ENCODE measurements at places on chromosomes 16 and 17.

DNA sequence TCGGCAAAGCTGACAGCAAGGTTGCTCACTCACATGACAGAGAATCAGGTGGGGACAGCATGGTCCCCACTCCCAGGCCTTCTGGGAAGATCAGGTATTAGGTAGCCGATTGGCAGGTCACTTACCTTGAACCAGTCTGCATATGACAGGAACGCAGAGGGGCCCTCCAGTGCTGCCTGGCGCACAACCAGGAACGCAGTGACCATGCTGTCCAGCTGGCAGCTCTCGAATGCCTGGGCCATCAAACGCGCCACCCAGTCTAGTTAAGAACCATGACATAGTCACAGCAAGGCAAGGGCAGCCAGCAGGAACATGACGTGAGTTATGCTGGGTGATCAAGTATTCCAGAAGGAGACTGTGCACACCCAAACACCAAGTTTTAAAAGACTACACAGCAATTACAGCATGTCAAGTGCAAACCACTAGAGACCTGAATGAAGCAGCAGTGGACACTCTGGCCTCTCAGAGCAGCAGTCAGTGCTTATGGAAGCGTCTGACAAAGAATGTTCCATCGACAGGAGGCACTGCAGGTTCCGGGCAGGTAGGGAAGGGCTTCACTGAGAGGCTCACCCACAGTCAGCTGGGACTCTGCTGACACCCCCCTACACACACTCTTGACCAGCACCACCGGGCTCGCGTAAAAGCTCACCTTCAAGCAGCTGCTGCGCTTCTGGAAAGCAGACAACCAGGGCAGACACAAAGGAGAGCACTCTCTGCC is 25.0 kb downstream of the FANCA start:
- no peak for DNase-seq

GRCh38 chr17:31538080-31538762 is 146.7 kb downstream of the RAB11FIP4 start:
- DNase-seq: no peak

- DNase-seq: peak; percentile 39
These were observed 737 bp downstream of the DHRS13 start for GRCh38 chr17:28901866-28902818.

GRCh38 chr17:59423137-59423724 is 91.8 kb downstream of the YPEL2 start:
- no peak for DNase-seq

DNA sequence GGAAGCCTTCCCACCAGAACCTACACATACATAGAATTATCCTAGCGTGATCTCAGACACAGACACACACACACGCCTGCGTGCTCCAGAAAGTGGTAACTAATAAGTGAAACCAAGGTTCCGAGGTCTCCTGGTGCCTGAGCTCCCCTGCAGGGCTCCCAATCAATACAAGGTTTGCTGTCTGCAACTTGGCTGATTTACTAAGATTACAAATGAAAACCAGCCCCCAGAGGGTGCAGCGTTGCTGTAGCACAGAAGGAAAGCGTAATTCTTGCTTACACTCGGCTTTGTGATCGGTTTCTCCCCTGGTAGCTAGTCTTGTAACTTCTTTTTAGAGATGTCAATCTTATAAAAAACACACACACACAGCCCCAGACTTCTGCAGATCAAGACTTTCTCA is 334.1 kb upstream of the XYLT1 start:
- DNase-seq: no peak

GRCh38 chr16:77594799-77595596 is 127.3 kb upstream of the NUDT7 start:
- no peak for DNase-seq

DNA sequence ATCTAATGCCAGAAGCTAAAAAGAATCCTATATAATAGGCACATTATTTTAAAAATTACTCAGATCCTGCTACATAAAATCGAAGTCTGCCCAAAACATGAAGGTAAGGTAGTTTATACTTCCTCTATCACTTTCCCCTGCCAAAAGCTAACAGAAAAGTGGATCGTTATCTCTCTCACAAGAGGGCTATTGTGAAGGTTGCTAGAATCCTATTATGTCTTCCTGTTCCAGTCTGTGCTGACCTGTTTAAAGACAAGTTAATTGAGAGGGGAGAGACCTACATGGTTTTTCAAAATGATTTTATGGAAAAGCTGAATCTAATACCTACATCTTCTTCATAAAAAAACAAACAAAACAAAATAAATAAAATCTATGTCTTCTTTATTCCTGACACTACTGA is 1410.9 kb upstream of the CDH8 start:
- no peak for DNase-seq

- DNase-seq: no peak
These were observed 25.3 kb downstream of the MBTPS1 start for GRCh38 chr16:84091460-84091859.

GRCh38 chr17:52136166-52136565 is 22.3 kb downstream of the CA10 start:
- no peak for DNase-seq

GRCh38 chr17:52790359-52790955 is 631.9 kb upstream of the CA10 start:
- DNase-seq: no peak

DNA sequence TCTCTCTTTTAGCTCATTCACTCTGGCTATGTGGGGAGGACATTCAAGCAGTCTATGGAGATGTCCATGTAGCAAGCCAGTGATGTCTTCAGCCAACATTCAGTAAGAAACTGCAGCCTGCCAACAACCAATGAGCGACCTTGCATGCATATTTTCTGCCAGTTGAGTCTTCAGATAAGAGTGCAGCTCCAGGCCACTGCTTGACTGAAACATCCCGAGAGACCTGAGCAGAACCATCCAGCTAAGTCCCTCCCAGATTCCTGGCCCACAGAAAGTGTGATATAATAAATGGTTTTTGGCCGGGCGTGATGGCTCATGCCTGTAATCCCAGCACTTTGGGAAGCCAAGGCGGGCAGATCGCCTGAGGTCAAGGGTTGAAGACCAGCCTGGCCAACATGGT is 10.5 kb upstream of the C17orf58 start:
- DNase-seq: no peak

- no peak for DNase-seq
These were observed 31.2 kb downstream of the RPA1 start for GRCh38 chr17:1860978-1861377.

DNA sequence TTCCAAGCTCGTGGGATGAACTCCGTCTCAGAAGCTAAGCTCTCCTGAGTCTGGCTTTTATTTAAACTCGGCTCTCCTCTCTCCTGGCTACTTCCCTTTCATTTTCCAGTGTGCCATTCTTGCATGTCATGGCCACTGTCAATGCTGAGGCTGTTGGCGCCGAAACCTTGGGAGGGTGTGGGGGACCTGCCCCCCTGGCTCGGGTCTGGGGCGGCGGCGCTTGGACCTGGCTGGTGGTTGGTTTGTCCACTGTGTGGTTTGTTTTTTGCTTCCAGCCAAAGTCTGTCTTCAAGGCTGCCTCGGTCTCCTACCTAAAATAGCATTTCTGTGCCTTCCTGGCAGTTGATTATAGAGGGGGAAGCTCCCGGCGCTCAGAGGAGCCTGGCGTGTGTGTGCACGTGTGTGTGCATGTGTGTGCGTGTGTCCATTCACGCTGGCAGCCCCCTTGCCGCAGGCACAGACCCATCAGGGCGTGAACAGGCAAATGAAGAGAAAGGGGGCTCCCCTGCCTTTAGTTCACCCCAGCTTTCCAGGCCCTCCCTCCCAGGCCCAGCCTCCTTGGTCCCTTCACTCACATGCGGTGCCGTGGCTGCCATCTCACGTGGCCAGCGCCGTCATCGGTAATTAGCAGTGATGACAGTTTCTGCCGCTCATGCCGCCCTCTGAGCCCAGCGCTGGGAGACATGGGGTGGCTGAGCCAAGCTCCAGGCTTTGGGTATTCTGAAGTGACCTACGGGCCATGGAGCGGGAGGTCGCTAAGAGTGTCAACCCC is 179.9 kb downstream of the SEC14L1 start:
- DNase-seq: no peak

- DNase-seq: no peak
These were observed 19.8 kb downstream of the SREBF1 start for GRCh38 chr17:17816831-17817551.

- DNase-seq: no peak
These were observed 3.3 kb upstream of the AXIN2 start for GRCh38 chr17:65564793-65565192.

GRCh38 chr17:39205112-39205526 is 5.0 kb downstream of the RPL19 start:
- DNase-seq: no peak

DNA sequence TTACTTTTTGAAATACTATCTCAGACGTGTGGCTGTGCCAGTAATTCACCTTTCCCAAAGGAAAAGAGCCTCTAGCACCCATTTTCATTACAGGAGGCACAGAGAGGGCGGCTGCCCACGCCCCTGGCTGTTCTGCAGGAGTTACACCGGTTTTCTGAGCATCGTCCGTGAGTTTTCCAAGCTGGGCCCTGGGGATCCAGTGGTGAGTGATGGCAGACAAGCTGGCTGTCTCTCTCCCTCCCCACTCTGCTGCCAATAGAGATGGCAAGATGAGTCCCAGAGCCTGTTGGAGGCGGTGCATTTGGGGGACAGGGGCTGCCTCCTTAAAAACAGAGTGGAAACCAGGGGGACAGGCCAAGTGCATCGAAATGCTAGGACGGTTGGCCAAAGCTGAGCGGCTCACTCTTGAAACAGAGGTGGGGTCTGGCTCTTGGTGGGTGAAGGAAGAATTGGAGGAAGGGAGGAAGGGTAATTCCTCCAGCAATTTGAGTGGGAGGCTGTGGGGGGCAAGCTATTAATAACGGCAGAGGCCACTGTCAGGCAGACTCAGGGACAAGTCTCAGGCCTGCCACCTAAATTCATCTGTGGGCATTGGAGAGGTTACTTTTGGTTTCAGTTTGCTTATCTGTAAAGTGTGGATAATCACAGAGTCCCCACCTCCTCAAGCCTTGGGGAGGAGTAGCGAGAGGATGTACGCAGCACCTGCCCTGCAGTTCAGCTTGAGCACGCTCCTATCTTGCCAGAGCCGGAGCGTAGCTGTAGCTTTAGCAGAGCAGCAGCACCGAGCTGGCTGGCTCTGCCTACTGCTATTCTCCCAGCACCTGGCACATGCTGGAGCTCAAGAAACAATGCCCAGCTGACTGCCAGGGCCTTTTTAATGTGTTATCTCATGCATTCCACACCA is 7.5 kb upstream of the NOS2 start:
- peak; percentile 58 for DNase-seq

DNA sequence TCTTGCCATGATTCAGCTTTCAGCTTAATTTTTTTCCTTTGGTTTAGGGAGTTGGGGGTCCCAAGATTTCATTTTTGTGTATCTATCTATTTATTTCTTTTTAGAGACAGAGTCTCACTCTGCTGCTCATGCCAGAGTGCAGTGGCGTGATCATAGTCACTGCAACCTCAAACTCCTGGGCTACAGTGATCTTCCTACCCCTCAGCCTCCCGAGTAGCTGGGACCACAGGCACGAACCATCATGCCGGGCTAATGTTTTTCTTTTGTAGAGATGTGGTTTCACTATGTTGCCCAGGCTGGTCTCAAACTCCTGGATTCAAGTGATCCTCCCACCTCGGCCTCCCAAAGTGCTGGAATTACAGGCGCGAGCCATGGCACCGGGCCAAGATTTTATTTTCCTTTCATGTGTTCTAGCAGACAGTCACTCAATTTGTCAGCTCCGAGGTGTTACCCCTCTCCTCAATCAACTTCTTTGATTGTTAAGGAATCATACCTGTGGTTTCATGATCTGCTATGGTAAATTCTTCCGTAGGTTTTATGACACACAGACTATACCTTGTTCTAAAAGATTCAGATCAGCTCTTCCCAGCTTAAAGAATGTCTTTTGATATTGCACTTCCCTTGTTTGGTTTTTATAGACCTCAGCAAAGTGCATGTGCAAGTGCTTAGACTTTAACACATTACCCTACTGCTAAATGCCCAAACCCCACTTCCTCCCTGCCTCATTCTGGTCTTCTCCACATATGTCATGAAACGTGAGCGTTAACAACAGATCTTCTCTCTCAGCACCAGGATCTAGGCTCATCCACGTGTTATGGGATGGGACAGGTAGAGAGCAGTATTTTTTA is 13.0 kb downstream of the UNC45B start:
- peak; percentile 39 for DNase-seq

GRCh38 chr17:39617446-39618245 is 9.1 kb upstream of the PPP1R1B start:
- no peak for DNase-seq

DNA sequence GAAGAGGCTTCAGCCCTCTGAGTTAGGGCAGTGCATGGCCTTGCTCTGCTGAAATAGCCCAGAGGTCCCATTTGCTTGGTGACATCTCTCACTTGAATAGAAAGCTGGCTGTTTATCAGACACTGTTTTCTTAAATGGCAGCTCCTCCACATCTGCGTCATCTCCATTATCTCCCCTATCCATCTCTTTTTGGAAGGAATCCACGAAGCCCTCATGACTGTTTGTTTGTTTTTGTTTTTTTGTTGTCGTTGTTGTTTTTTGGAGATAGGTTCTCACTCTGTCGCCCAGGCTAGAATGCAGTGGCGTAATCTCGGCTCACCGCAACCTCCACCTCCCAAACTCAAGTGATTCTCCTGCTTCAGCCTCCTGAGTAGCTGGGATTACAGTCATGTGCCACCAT is 16.6 kb downstream of the NAA60 start:
- no peak for DNase-seq

GRCh38 chr17:67992548-67993152 is 3.6 kb downstream of the C17orf58 start:
- DNase-seq: no peak

GRCh38 chr16:69553332-69553731 is 12.4 kb upstream of the NFAT5 start:
- DNase-seq: no peak

- peak; percentile 35 for DNase-seq
These were observed 10.6 kb upstream of the CETP start for GRCh38 chr16:56950881-56951771.

DNA sequence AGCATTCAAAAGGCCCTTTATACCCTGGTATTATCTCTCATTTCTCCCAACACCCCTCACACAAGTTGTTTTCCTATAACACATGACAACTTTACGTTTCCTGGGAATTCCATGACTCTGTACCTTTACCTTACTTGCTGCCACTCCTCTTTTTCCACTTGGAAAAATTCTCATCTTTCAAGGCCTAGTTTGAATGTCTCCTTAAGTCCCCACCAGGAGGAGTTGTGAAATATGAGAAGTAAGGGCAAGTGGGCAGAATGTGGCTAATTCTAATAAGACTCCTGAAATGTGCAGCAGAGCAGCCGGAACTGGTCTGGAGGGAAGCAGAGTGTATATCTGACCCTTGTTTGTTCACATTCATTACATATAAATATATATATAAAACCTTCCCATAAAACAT is 39.7 kb downstream of the BRCA1 start:
- no peak for DNase-seq

DNA sequence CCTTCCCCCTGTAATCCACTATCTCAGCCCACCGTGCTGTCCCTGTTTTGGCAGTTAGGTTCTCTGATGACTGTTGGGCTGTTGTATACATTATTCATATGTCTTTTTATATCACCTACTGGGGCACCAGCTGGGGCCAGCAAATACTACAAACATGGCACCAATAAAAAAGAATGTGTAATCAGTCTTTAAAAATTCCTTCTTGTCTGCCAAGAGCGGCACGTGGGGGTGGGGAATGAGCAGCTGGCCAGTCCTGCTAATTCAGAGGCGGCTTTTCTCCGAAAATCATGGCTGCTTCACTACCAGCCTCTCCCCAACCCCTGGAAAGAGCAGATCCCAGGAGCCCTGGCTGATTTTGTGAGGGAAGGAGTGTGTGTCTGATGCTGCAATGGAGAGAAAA is 77.7 kb upstream of the EEF2KMT start:
- DNase-seq: no peak

GRCh38 chr16:67910158-67910557 is 17.1 kb downstream of the PSKH1 start:
- no peak for DNase-seq
